ENCODE measurements at places on chromosomes 12 and 14. TPM values are rescaled to one million over a fixed set of nuclear protein-coding genes. Genes with fewer than 3 reads are reported as not detected.
A peak's percentile ranks its signal among the peaks of the same experiment; 100 is the strongest.

The OVCH1 gene
- 1.2 TPM for total RNA-seq

The KCNH3 gene
- total RNA-seq, result 7.5 TPM

The DACT1 gene
- total RNA-seq, result 435 TPM

DNA sequence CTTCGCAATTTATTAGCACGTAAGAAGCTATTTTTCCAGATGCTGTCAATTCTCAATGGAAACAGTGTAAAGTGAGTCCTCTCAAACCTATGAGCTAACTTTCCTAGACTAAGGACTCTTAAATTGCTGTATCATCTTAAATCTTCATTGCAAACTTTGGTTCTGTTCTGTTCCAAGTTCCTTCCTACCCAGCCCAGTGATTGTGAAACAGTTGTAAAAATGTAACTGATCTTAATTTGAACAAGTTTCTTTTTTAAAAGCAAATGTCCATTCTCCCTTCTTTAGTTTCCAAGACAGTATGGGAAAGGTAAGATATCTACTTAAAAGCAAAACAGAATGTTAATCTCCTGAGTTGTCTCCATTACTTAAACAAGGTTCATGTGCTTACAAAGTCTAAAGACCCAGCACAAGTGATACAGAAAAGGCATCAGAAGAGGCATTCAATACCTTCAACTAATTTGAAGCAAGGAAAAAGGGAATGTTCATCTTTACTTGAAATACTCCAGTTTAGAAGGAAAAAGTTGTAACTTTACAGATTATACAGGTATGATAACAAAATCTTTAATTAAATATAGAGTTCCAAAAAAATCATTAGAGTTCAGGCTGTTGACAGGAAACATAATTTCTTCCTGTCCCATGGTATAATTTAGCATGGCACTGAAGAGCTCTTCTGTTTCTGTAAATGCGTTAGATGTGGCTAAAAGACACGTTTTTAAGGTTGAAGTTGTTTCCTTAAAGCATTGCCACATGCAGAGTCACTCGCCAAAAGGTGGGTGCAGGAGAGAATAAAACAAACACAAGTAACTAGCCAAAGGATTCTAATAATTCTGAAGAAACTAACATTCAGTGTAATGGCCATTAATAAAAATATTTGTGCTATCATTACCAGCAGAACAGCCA is 101.5 kb upstream of the USP15 start:
- no peak for DNase-seq

DNA sequence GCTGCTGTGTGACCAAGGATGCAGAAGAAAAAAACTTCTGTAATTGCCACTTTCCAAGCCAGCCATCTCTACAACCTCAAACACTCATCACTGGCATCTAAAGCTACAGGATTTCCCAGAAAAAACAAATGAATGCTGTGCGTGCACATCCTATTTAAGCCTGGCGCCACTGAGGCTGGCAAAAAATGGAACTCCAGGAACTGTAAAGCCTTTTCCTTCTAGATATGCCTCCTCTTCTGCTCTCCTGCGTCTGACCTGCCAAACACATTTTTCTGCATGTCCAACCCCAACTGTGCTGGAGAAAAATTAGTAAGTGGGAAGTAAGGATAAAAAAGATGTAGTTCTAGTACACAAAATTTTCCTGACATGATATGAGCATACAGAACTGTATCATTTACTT is 184.9 kb downstream of the ITPR2 start:
- no peak for DNase-seq

- no peak for DNase-seq
These were observed 584.1 kb downstream of the VRK1 start for GRCh38 chr14:97381309-97381708.

DNA sequence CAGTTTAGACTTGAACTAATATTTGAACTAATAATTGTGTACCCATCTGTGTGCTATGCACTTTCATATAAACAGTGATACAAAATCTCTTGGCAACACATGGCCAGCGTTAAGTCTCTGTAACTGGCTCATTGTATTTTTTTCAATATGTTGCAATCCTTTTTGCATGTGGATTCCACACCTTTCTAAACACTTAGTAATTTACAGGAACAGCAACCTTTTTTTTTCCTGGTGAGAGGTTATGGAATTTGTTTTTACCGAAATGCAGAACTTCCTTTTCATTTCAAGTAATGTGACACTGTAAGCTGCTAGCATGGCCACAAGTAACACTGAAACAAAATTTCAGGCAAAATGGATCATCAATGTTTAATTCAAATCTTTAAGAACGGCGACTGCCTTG is 45.4 kb upstream of the EPS8 start:
- no peak for DNase-seq

- DNase-seq, result peak; percentile 21
These were observed 68.5 kb downstream of the LIN7A start for GRCh38 chr12:80869264-80869663.

DNA sequence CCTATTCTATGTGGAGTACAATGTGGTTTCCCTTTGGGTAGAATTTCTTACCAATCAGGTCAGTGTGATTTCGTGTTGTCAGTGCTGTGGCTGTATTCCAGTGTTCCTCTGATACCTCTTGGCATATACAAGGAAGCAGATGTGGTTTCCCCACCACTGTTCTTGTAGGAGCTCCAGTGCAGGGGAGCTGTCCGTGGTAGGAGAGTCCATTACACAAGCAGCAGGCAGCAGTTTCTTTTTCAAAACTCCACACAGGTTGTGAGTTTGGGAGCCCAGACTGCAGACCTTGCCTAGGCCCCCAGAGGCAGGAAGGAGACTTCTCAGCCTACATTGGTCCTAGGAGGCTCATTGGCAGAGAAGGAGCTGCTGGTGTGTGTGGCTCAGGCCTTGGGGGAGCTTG is 452.8 kb downstream of the AACS start:
- no peak for DNase-seq

- DNase-seq, result no peak
These were observed 15.0 kb downstream of the GXYLT1 start for GRCh38 chr12:42129595-42130204.

Measured in occipital lobe (tissue), 3 donors.